Fibroblast of lung (primary cell): ENCODE measurements at places on chromosomes 7 and 10.
A peak's percentile ranks its signal among the peaks of the same experiment; 100 is the strongest.

DNA sequence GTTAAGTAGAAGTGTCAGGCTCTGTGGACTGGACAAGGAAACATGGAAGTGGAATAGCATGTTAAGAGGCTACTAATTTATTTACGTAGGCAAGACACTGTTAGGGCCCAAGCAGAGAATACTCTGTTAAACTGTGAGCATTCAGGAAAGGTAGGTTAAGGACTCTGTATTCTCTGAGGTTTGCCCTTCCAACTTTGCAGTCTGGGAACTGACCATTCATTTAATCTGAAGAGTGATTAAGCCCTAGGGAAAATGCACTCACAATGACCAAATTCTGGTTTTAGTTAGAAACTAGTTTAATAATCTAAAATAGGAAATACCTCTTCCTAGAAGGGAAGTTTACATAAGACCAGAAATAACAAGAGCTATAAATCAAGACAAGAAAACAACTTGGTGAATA is 266.6 kb downstream of the SUGCT start:
- peak; percentile 25 for DNase-seq

- no peak for DNase-seq
These were observed 221.0 kb upstream of the MTPN start for GRCh38 chr7:136198168-136198567.

- no peak for DNase-seq
These were observed 93.4 kb upstream of the ARMC3 start for GRCh38 chr10:22834471-22834870.

GRCh38 chr7:120519224-120519623 is 246.2 kb downstream of the KCND2 start:
- no peak for DNase-seq

GRCh38 chr10:114283091-114283490 is 44.0 kb downstream of the VWA2 start:
- no peak for DNase-seq

GRCh38 chr10:94546049-94546900 is 687 bp downstream of the HELLS start:
- peak; percentile 30 for DNase-seq

DNA sequence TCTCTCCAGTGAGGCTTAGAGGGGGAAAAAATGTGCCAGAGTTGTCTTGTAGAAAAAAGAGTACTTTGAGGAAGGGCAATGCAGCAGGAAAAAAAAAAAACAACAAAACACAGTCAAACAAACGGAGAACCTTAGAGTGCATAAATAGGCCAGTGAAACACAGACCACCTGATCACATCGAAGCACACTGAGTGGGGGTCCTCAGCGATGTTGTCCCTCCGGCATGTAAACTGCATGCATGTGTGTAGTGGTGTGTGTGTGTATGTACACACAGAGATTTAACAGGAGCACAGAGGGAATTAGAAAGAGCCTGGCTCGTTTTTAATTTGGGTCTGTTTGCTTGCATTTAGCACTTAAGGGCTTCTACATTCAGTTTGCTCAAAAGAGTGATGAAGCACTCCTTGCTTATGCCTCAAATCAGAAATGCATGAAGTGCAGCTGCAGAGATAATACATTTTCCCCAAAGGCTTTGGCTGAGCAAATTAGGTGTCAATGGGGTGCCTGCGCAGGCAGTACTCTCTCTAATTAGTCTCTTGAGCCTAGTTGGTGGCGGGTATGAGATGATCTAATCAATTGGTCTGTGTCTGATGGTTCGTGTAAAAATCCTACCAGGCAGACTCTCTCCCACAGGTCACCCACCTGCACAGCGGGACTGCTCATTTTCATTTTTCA is 62.7 kb upstream of the FZD1 start:
- DNase-seq: no peak

DNA sequence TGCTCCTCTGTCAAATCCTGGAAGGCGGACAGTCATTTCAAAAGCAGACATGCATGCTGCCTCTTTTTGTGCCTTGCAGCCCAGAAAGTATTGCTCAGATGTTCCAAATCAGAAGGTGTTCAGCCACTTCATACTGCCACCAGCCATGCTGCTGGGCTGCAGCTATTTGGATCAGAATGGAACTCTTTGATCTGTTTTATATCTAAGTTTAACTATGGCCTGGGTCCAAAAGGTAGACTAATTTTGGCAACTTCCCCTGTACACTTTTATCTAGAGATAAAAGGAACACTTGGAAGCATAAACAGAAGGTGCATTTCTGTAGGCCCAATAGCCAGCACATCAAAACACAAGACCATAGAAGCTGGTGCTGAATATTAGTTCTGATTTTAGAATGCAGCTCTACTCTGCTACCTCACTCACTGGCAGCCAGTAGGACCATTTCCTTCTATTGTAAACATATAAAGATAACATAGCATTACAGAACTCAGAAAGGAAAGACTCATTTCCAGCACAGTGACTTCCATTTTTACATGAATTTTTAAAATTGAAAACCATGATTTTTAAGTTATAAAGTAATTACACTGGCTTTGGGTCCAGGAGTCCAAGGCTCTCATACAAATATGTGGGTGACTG is 143.1 kb upstream of the CAV2 start:
- no peak for DNase-seq

- DNase-seq: no peak
These were observed 1120.6 kb downstream of the SORCS1 start for GRCh38 chr10:106043863-106044262.

GRCh38 chr10:32790483-32790882 is 167.5 kb downstream of the ITGB1 start:
- DNase-seq: peak; percentile 17

DNA sequence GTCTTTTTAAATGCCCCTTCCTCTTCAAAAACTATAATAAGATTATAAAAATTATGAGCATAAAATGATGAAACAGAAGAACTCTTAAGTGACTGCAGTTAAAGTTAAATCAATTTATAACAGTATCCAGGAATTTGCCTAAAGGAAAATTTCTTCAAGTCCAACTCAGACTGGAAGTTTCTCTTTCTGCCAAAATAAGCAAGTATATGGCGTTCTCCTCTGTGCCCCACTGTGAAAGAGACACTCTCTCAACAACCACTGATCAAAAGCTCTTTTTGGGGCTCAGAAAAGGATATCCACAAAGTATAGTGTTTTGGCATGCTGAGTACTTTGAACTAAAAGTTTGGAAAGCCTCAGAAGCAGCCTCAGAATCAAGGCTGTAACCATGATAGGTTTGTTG is 139.9 kb downstream of the SKIDA1 start:
- no peak for DNase-seq

- peak; percentile 2 for DNase-seq
These were observed 45.3 kb upstream of the EN2 start for GRCh38 chr7:155412416-155413253.

GRCh38 chr7:116588641-116589594 is 64.1 kb downstream of the CAV1 start:
- peak; percentile 66 for DNase-seq

- peak; percentile 5 for DNase-seq
These were observed 117.9 kb downstream of the LRRC18 start for GRCh38 chr10:48821692-48822091.

DNA sequence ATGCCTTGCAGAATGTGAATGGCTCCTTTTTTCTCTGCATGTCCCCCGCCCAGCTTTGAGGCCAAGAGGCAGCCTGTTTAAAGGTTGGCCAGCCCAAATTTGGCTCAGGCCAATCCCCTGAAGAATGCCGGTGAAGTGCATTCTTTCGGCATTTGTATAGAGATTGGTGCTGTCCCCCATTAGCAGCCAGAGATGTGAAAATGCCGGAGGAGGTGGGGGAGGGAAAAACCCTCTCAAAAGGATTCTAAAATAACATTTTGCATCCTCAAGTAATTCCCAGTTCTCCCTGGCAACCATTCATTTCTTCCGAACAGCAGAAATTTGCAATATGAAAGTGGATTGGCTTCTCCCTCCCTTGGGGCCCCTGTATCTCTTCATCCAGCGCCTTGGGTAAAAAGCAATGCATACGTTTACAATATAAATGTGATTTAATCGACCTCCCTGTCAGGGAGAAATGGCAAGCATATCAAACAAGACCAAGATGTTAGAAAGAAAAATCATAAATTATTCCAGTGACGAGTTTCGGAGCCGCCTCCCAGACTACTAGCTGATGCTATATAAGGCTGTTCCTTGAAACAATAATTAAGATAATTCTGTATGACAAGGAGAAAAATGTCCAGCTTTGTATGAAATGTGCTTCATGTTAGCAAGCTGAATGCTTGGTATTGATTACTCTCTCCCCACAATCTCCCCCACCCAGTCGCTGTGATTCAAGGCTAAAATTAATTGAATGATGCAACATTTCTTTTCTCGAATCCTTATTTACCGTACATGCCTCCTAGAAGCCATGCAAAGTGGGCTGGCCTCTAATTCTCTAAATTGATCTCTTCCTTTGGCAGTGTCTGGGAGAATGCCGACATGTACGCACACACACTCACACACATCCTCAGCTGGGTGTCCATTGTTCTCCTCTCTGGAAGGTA is 323.7 kb downstream of the RPS24 start:
- DNase-seq: no peak

DNA sequence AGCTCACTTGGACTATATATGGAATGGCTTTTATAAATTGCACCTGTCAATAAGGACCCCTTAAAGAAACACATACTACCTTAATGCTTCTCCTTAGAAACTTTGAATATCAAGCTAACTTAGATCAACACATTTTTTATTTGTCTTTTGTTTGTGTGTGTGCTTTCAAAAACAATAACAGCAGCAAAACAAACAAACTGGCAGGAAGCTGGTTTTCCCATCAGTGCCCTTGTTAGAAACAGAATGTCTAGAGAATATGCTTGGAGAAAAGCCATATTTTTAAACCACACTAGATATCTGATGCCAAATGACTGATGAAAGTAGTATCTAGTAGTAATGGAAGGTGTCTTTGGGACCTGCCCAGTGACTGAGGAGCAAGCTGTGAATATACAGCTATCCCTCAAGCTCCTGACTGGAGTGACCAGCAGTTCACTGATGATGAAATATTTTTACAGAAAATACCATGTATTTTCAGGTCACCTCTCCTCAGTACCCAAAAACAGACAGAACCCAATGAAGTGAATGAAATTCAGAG is 1.0 kb downstream of the PDE1C start:
- DNase-seq: no peak

GRCh38 chr7:111796671-111797070 is 234.4 kb upstream of the IMMP2L start:
- peak; percentile 34 for DNase-seq

- DNase-seq: no peak
These were observed 1.7 kb downstream of the ARF5 start for GRCh38 chr7:127589896-127590295.

DNA sequence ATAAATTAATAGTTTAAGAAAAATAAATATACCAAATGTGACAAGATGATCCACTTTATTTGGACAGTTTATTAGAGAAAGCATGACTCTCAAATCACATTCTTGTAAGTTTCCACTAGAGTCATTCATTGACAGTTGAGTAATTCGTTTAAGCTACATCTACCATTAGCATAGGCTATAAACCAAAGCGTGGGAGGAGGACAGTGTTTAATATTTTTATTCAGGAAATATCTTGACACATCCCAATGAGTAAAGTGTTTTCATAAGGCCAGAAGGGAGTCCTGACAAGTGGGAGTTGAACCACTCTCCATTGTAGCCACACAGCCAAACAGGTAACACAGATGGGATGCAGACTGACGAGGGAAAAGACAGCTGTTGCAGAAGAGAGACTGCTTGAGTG is 386.5 kb upstream of the SEMA3D start:
- no peak for DNase-seq

- DNase-seq: no peak
These were observed 2.8 kb downstream of the JAKMIP3 start for GRCh38 chr10:132068431-132069121.

GRCh38 chr10:114821293-114821914 is at the start of gene FHIP2A:
FHIP2A (plus strand) TSS chr10:114821780; CDS start chr10:114822079, 299 bp downstream.
- DNase-seq: peak; percentile 68

GRCh38 chr7:139993169-139993568 is 69.6 kb downstream of the PARP12 start:
- DNase-seq: no peak

GRCh38 chr7:26479581-26479980 is 187.9 kb downstream of the SNX10 start:
- DNase-seq: no peak
